ENCODE measurements at places on chromosomes 1 and 21.

GRCh38 chr1:182629499-182630096, 25.4 kb upstream of the RGS16 start:
- no peak for DNase-seq

- peak; percentile 13 for DNase-seq
Measured at GRCh38 chr21:33434770-33435360, 31.7 kb downstream of the IFNGR2 start.

GRCh38 chr21:16279731-16280581, 550.2 kb downstream of the USP25 start:
- DNase-seq = peak; percentile 74

DNA sequence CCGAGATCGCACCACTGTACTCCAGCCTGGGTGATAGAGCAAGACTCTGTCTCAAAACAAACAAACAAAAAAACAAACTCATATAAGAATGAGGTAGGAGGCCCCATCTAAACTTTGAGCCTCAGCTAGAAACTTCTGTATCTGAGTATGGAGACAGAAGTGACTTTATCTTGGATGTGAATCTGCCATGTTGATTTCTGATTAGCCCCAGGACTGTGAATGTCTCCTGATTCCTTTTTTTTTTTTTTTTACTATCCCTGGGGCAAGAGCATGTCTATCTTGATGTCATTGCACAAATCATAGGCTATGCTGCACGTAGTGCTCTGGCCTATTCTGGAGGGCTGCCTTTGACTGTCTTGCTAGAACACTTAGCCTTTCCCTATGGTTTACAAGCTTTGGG, 211.0 kb downstream of the PTPRU start:
- no peak for DNase-seq

DNA sequence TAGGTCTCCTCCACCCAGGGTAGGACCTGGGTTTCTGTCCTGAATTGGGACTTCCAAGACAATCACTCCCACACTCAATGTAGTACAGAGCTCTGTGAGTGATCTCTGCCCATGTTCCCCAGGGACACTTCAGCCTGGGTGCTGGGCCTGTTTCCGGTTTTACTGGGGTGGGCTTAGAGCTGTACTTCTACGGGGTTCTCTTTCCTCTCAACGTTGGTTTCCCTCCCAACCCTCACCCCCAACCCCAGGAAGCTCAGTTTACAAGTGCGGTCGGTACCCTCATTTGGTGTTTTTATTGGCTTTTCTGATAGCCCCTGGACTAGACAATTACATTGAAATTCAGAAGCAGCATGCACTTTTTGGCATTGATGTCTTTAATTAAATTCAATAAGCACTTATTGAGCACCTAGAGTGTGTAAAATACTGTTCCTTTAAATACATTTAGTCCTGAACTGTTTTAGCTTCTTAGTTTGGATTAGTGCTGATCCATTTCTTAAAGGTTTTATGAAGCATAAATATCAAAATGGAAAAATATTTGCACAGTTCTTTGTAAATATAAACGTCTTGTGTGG, 542 bp upstream of the XPR1 start:
- no peak for DNase-seq

GRCh38 chr1:178046591-178047270, 47.2 kb upstream of the RASAL2 start:
- DNase-seq = no peak

DNA sequence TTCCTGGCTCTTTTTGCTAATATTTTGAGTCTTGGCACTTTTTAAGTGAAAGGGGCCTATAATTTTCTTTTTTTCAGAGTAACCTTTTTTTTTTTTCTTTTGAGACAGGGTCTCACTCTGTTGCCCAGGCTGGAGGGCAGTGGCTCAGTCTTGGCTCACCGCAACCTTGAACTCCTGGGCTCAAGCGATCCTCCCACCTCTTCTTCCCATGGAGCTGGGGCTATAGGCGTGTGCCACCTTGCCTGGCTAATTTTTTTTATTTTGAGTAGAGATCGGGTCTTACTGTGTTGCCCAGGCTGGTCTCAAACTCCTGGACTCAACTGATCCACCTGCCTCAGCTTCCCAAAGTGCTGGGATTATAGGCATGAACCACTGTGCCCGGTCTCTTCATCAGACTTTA, 102.8 kb downstream of the DHRS3 start:
- no peak for DNase-seq

DNA sequence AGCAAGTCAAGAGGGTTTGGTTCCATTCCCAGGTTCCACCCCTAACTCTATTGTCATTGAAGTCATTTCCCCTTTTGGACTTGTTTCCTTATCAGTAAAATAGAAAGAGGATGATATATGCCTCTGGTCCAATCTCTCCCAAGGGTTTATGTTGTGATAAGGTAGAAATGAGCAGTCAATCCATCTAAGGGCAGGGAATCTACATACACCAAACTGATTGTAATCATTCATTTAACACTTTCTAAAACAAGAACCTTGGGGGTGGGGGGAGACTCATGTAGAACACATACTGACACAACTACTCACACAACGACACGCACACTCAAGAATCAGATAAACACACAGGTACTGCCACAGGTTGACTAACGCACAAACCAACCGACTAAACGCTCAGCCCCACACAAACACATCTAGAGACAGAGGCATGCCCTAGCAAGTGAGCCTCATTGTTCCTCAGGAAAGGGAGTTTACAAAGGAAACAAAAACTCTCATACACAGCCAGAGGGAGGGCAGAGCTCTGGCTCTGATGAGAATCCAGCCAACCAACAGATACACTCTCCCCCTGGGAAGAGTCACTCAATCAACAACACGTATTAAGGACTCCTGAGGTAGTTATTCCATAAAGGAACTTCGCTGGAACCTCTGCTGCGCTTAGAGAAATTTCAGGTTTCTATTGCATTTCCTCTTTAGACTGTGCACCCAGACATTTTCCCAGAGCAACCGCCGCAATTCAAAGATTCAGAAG, 1.0 kb downstream of the F11R start:
- no peak for DNase-seq

DNA sequence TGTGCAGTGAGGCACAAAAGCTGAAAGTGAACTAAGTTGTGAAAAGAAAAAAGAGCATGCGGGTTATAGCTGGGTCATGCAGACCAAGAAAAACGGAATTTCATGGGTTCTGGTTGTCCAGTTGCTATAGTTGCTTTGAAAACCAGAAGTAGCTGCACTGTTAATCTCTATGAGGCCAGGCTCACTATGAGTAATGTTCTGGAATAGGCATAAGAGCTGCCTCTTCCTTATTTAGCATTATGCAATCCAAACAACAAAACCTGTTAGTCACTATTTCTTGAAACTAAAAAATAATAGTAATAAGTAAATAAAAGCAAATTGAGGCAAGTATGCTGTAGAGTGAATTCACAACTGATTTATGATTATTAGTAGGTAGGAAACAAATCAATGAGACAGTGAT, 1383.7 kb downstream of the MRPL39 start:
- no peak for DNase-seq

- no peak for DNase-seq
Measured at GRCh38 chr1:242402956-242403355, 121.5 kb downstream of the PLD5 start.

DNA sequence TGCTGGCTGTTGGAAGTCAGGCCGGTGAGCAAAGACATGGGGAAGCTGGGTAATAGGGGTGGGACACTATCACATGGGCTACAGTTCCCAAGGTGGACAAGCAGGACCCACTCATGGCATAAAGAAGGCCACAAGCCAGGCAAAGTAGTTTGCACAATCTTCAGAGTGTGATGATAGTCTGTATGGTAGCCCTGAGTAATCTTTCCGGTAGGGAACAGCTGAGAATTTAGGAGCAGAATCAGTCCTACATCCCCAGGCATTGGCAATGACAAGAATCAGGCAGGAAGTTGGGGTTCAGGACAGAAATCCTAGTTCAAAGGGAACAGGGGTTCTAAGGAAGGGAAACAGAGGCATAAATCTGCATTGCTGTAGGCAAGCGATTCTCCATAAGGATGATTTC, 23.9 kb upstream of the SPATA6 start:
- no peak for DNase-seq

GRCh38 chr1:77948841-77949424, 29.9 kb downstream of the FUBP1 start:
- DNase-seq = no peak

- DNase-seq = no peak
Measured at GRCh38 chr1:224733027-224733911, 117.2 kb downstream of the CNIH3 start.

DNA sequence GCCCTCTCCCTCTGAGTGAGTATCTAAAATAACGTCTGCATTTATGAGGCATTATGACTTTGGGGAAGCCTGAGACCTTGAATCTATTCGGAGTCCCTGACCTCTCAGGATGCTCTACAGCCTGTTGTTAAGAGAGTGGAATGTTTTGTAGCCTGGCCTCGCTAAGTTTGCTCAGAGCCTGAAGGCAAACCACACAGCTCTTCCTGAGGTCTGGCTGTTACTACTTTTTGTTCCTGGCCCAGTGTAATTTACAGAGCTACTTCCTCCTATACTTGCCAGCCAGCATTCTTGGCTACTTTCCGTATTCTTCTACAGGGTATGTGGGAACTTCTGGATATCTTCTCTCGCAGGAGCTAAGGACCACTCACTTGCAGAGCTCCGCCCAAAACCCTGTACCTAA, 3.6 kb upstream of the ZMYM4 start:
- peak; percentile 2 for DNase-seq

GRCh38 chr1:59123081-59123681, 173.7 kb upstream of the FGGY start:
- no peak for DNase-seq

- DNase-seq = no peak
Measured at GRCh38 chr1:213737398-213738035, 250.3 kb upstream of the PROX1 start.

GRCh38 chr1:59639266-59639665, 175.5 kb upstream of the HOOK1 start:
- DNase-seq = no peak

GRCh38 chr1:187877220-187877619, 1048.5 kb downstream of the PLA2G4A start:
- DNase-seq = no peak

- no peak for DNase-seq
Measured at GRCh38 chr1:228335406-228336307, 71.0 kb downstream of the TRIM11 start.

- DNase-seq = no peak
Measured at GRCh38 chr21:42151148-42151947, 67.6 kb upstream of the ABCG1 start.

DNA sequence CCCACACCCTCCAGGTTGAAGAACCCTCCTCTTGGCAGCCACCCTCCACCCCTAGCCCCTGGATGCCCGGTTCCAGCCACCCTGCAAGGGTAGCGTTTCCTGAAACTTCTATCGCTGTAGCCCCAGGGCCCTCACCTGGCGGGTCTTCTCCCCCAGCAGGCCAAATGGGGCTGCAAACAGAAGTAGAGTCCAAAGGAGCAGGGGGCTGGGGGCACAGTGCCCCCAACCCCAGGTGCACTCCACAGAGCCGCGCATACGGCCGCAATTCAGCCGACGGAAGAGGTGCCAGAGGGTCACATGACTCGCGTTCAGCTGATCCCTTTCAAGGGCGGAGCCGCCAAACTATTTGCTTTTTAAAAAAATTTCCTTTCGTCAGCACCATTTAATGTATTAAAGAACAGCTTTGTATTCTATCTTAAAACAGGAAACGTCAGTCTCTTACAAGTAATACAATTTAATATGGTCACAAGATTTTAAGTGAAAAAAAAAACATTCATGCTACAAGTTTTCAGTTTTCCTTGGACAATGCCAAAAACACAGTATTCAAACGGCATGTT, at the start of gene GLMP:
Gene GLMP (minus strand): TSS at position 289 of the 557 bp plus-strand sequence. CDS start 34 bp downstream, at position 255.
- DNase-seq = peak; percentile 68

DNA sequence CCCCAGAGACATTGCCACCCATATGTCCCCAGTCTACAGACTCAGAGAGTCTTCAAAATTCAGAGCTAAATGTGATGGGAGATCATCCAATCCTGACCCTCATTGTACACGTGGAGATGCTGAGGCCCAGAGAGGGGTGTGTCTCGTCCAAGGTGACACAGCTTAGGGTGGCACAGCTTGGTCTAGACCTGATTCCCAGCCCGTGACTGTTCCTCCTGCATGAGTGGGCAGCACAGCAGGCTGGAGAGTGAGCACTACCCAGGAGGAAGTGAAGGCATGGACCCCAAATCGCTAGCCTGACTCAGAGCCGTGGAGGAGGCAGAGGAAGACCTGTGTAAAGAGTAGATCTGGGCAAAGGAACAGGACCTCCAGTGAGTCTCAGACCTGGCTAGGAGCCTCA, 16.4 kb downstream of the S100A7 start:
- DNase-seq = no peak

GRCh38 chr1:182561456-182561855, 27.6 kb downstream of the RNASEL start:
- no peak for DNase-seq

DNA sequence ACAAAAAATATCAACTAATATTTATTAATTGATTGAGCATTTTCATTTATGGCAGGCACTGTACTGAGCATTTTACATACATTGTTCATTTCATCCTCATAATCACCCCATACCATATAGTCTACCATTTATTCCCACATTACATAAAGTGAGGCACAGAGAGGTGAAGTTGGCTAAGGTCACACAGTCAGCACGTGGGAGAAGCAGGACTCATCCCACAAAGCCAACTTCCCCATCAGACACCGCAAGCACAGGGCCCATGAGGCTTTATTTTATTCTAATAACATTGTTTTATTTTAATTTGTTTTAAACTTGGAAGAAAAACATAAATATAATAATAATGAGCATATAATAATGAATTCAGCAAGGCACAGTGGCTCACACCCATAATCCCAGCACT, 43.1 kb upstream of the CAPZB start:
- DNase-seq = no peak

DNA sequence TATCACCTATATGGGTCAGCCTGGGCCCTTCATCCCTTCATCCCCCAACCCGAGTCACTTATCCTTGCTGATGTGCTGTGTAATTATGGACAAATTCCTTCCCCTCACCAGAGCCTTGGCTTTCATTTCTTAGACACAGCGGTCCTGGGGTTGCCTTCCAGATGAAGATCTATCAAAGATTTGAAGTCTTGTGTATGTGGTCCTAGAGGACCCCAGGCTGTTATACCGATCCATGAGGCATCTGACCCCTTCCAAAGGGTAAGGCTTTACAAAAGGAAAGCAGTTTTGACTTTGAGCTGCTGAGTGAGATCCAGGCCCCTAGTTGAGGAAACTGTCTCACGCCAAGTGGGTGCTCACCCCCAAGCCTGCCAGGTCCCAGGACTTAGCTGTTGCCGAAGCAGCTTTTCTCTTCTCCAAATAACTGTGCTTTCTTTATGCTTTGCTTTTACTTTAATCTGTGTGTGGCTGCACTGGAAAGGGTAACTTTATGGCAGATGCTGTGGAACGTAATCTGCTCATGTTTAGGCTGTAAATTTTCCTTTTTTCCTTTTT, 37.6 kb downstream of the MAN1C1 start:
- DNase-seq = no peak

- no peak for DNase-seq
Measured at GRCh38 chr1:67889953-67890567, 56.8 kb upstream of the GNG12 start.

GRCh38 chr1:202802998-202803932, 5.0 kb downstream of the KDM5B start:
- no peak for DNase-seq

DNA sequence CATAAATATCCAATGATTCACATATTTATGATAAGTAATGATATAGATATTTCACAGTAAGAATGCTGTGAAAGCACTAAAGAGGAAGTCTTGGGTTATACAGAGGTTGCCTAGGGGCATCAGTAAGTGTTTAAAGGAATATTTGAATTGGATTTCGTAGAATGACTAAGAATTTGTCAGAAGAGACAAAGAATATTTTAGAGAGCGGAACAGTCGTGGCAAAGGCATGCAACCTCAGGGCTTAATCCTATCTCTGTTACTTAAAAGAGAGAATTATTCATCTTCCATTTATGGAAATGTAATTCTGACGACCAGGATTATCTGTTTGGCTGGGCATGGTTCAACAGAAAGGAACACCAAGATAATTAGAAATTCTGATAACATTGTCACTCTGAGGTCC, 171.9 kb upstream of the NR5A2 start:
- DNase-seq = no peak
